ENCODE measurements at places on chromosomes 6 and 20. TPM values are rescaled to one million over a fixed set of nuclear protein-coding genes. Genes with fewer than 3 reads are reported as not detected.

Gene TTLL9
- not detected for total RNA-seq

DNA sequence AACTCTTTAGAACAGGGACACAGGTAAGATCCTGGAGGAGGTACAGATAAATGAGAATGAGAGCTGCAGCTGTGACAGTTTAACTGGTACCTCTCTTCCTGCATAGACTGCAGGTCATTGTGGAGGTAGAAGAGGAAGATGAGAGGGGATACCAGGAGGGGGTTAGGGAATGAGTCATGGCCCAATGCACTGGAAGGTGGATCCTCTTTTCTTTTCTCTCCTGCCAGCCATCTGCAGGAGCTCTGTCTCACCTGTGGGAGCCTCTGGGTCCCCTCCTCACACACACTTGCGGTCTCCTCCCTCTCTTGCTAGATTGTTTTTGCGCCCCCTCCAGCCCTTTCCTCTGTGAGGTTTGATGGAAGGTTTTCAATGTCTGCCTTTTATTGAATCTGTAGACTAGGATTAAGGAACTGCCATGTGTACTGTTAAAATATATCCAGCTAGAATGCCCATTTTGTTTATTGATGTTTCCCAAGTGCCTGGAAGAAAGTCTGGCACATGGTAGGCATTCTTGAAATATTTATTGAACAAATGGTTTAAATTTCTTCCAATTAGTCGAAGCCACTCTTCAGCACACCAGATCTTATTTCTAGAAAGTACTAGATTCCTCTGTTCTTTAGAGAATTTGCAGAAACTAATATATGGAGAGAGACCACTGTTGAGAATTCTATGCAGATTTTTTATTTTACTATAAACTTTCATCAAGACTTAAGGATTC is 13.0 kb downstream of the C6orf163 start:
- DNase-seq: no peak

DNA sequence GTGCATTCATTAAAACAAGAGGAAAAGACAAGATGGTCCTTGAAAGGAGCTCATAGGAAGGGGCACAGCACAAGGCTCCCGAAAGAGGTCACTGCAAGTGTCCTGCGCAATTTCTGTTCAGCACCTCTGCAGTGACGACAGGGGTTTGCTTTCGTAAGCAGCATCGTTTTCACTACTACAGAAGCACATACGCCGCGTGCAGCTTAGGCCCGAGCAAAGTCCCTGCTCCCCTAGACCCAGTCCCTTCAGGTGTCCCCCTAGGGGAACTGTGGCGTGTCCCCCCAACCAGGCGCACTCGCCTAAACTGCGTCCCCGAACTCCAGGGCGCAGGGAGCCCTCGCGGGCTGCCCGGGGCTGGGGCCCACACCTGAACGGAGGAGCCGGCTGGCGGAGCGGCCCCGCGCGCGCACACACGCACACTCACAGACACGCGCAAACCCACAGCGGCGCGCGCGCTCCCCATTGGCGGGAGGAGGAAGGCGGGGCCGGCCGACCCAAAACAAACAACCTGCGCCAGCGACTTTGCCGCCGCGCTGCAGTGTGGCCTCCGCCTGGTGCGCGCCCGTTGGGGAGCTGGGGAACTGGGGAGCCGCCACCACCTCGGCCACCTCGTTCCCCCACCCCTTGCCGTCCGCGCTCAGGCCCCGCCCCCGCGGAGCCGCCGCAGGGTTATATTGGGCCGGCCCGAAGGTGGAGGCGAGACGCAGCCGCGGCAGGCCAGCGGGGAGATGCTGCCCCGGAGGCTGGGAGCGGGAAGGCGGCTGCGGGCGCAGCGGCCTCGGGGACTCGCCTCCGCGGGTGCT is at the start of gene FOXQ1:
FOXQ1 (plus strand) TSS at position 699 of the 803 bp plus-strand sequence. CDS start 607 bp downstream, outside the sequence.
- DNase-seq: no peak

Gene SNAP91
- not detected for total RNA-seq

Gene CD83
- 9.6 TPM for total RNA-seq

DNA sequence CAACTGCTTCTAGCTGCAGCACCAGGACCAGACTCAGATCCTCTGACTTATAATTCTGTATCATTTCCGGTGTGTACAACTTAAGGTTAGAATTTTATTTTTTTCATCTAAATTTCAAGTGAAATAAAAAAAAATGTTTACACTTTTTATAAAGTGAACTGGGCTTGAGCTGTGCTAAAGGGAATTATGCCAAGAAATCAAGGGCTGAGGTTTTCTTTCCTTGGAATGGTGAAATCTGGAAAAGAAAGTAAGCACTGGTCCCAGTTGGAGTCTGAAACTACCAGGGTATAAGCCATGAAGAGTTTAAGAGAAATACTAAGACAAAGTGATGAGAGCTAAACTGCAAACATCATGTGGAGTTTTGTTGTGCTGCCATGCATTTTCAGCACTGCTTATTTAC is 21.7 kb upstream of the FYN start:
- DNase-seq: no peak

DNA sequence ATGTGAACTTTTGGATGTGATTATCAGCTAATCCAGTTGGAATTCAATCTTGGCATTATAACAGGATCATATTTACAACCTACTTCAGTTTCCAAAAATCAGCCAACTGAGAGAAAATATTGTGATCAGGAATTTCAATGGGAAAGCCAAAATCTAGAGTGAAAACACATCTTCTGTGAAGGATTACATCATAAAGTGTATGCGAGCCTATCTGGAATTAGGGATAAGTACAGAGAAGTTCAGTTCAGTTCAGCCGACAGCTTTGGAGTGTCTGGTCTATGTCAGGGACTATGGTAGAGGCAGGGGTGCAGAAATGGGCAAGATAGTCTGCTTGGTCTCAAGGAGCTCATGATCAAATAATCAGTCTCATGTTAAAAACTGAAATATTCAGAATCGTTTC is 12.3 kb upstream of the PRIM2 start:
- DNase-seq: no peak
